ENCODE measurements at places on chromosomes 2 and 18. TPM values are rescaled to one million over a fixed set of nuclear protein-coding genes. Genes with fewer than 3 reads are reported as not detected.

The IL36B gene
- total RNA-seq: not detected

The UPP2 gene
- not detected for total RNA-seq

- H3K36me3 ChIP-seq: no peaks in the 10 kb centered on the region
- no peak overlapping the region for H3K27ac ChIP-seq
- DNase-seq: no peak
- H3K4me1 ChIP-seq: no peaks in the 10 kb centered on the region
- H3K4me3 ChIP-seq: no peak overlapping the region
Measured at GRCh38 chr2:168781191-168781817, 21.1 kb upstream of the NOSTRIN start.

GRCh38 chr18:49487711-49488310, 777 bp upstream of the C18orf32 start:
- DNase-seq: no peak

- H3K36me3 ChIP-seq: peaks cover 5% of the 10 kb centered on the region
- H3K27ac ChIP-seq: no peak overlapping the region
- no peak overlapping the region for H3K4me3 ChIP-seq
- H3K27me3 ChIP-seq: no peaks in the 10 kb centered on the region
- peaks cover 36% of the 10 kb centered on the region for H3K4me1 ChIP-seq
Measured at GRCh38 chr2:241739651-241740050, 5.2 kb downstream of the D2HGDH start.

The CPLX4 gene
- total RNA-seq: not detected

The EPAS1 gene
- total RNA-seq: 15.6 TPM

The CD8B gene
- 296 TPM for total RNA-seq

- H3K27me3 ChIP-seq: peaks cover 40% of the 10 kb centered on the region
- H3K27ac ChIP-seq: no peak overlapping the region
Measured at GRCh38 chr18:48453330-48454066, 44.3 kb upstream of the ZBTB7C start.

GRCh38 chr18:37565977-37566478, 430 bp upstream of the CELF4 start:
- no peak overlapping the region for H3K27ac ChIP-seq
- no peak for DNase-seq
- H3K27me3 ChIP-seq: peaks cover 64% of the 10 kb centered on the region
- peaks cover 8% of the 10 kb centered on the region for H3K4me1 ChIP-seq

The C2orf72 gene
- total RNA-seq: not detected

DNA sequence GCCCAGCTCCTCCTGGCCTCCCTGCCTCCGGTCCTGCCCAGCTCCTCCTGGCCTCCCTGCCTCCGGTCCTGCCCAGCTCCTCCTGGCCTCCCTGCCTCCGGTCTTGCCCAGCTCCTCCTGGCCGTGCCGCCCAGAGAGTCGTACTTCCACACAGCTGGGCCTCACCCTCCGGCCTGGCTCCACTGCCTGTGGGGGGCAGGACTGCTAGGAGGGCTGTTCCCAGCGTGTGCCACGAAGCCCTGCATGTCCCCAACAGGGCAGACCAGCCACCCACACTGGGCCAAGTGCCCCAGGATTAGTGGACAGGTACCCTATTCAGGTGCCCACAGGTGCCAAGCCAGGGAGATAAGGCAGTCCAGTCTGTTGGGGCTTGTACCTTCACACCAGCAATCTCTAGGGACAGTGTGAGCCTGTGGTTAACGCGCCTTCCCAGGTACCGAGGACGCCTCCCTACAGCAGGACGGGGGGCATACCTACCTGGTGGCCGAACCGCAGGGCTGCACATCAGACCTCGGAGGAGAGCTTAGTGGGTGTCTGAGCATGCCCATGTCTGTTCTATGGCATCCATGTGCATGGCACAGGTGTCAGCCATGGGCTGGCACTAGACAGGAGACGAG, 5.3 kb downstream of the GPC1 start:
- H3K4me1 ChIP-seq: peaks cover 2% of the 10 kb centered on the region
- DNase-seq: no peak
- H3K27me3 ChIP-seq: peaks cover 16% of the 10 kb centered on the region
- H3K4me3 ChIP-seq: no peak overlapping the region

DNA sequence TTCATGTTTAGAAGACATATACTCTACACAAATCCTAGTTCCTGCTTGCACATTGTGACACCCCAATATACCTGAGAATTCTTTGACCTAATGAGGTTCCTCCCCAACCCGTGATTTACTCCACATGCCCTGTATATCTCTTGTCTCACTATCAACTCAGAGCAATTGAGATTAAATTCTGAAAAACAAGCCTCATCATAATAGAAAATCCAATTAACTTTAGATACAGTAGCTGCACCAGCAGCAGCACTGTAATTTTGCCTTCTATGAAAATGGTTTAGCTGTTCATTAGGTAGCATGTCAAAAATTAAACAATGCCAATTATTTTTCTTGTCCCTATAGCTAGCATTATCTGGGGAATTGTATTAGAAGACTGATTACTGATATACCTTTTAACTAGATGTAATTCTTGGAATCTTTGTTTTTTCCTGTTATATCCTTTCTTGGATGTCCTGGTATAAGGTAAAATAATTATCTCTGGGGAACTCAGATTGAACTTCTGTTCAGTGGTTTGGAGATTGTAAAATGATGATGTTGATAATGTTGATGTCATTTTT, 218.9 kb upstream of the TANK start:
- H3K27me3 ChIP-seq: no peaks in the 10 kb centered on the region
- no peak overlapping the region for H3K27ac ChIP-seq

GRCh38 chr2:98153481-98153880, 66.5 kb downstream of the VWA3B start:
- no peaks in the 10 kb centered on the region for H3K36me3 ChIP-seq
- H3K27me3 ChIP-seq: peaks cover 9% of the 10 kb centered on the region
- H3K27ac ChIP-seq: no peak overlapping the region
- DNase-seq: no peak

GRCh38 chr2:54850171-54851122, 127.0 kb downstream of the EML6 start:
- H3K27ac ChIP-seq: no peak overlapping the region
- H3K4me1 ChIP-seq: no peaks in the 10 kb centered on the region
- H3K36me3 ChIP-seq: no peaks in the 10 kb centered on the region

GRCh38 chr18:79367989-79368388, 27.7 kb upstream of the NFATC1 start:
- H3K4me1 ChIP-seq: peaks cover 18% of the 10 kb centered on the region
- DNase-seq: no peak
- no peaks in the 10 kb centered on the region for H3K27me3 ChIP-seq
- H3K27ac ChIP-seq: no peak overlapping the region
- no peak overlapping the region for H3K4me3 ChIP-seq
- H3K36me3 ChIP-seq: peaks cover 7% of the 10 kb centered on the region

- peak overlapping the region; percentile 8 for H3K27ac ChIP-seq
- no peaks in the 10 kb centered on the region for H3K27me3 ChIP-seq
- DNase-seq: no peak
- H3K36me3 ChIP-seq: peaks cover 64% of the 10 kb centered on the region
- H3K4me1 ChIP-seq: peaks cover 56% of the 10 kb centered on the region
Measured at GRCh38 chr2:191144217-191144616, 6.6 kb downstream of the STAT4 start.

The ELP2 gene
- 67.6 TPM for total RNA-seq

The FASTKD1 gene
- 48.9 TPM for total RNA-seq

The PDE1A gene
- total RNA-seq: not detected

- peaks cover 5% of the 10 kb centered on the region for H3K4me1 ChIP-seq
- H3K4me3 ChIP-seq: no peak overlapping the region
- no peak for DNase-seq
- no peaks in the 10 kb centered on the region for H3K36me3 ChIP-seq
Measured at GRCh38 chr2:149160701-149161217, 122.3 kb downstream of the LYPD6B start.

DNA sequence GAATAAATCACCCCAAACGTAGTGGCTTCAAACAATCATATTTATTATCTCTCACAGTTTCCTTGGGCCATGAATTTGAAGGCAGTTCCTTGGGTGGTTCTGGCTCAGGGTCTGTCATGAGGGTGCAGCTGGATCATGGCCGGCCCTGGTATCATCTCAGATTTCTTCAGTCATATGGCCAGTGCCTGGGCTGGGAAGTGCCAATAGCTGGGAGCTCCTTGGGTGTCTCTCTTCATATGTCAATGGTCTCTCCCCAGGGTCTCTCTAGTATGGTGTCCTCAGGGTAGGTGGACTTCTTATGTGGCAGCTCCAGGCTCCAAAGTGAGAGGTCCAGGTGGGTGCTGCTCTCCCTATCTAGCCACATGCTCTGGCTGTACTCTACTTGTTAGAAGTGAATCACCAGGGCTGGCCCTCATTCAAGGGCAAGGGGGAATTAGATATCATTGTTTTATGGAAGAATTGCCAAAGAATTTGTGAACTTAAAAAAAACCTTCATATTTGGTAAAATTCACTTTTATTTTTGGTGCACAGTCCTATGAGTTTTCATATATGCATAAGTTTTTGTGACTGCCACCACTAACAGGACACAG, 15.4 kb downstream of the FHOD3 start:
- no peaks in the 10 kb centered on the region for H3K4me1 ChIP-seq
- peak; percentile 5 for DNase-seq
- no peaks in the 10 kb centered on the region for H3K36me3 ChIP-seq
- no peak overlapping the region for H3K4me3 ChIP-seq
- peaks cover 13% of the 10 kb centered on the region for H3K27me3 ChIP-seq
- no peak overlapping the region for H3K27ac ChIP-seq

DNA sequence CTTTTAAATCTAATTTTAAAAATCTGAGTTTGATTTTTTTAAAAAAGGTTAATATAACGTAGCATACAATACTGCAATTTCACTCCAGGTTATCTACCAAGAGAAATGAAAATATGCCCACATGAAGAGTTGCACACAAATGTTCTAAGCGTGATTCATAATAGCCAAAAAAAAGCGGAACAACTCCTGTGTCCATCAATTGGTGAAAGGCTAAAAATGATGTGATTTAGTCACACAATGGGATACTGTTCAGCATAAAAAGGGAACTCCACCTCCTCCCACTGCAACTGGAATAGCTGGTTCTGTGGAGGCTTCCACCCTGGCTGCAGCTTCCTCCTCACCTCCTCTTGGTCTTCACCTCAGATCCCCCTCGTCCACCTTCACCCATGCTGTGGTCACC, 132.8 kb downstream of the PIK3C3 start:
- H3K4me3 ChIP-seq: no peak overlapping the region
- peaks cover 27% of the 10 kb centered on the region for H3K36me3 ChIP-seq
- DNase-seq: no peak
- H3K27ac ChIP-seq: no peak overlapping the region
- peaks cover 19% of the 10 kb centered on the region for H3K4me1 ChIP-seq

DNA sequence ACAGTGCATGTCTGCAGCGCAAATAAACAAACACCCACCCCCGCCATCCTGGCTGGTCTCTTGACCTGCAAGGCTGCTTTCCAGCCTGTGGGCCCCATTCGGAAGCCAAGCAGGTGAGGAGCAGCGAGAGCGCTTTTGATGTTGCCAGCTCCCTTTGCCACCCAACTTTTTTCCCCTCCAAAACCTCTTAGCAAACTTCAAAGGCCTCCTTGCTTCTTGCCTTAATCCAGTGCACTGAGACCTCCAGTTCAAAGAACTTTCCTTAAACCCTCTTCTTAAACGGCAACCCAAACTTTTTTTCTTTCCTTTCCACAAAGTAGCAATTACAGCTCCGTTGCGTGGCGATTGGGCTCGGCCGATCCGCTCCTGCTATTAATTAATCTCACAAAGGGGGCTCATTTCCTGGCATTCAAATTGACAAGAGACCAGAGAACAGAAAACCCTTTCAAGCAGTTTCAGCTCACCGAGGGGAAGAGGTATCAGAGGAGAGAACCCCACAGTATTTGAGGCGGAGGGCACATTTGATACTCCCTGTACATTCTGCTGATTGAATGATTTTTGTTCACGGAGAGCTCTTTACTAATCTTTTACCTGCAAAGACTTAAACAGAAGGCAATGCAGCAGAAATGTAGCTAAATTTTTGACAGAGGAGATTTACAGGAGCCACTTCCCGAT, 531.4 kb downstream of the TMEM182 start:
- peaks cover 2% of the 10 kb centered on the region for H3K27me3 ChIP-seq
- no peak overlapping the region for H3K4me3 ChIP-seq
- no peaks in the 10 kb centered on the region for H3K4me1 ChIP-seq
- DNase-seq: no peak
- H3K27ac ChIP-seq: no peak overlapping the region

- no peak for DNase-seq
- no peak overlapping the region for H3K4me3 ChIP-seq
- peaks cover 2% of the 10 kb centered on the region for H3K4me1 ChIP-seq
- no peaks in the 10 kb centered on the region for H3K36me3 ChIP-seq
Measured at GRCh38 chr2:88172882-88173281, 2.7 kb downstream of the THNSL2 start.

DNA sequence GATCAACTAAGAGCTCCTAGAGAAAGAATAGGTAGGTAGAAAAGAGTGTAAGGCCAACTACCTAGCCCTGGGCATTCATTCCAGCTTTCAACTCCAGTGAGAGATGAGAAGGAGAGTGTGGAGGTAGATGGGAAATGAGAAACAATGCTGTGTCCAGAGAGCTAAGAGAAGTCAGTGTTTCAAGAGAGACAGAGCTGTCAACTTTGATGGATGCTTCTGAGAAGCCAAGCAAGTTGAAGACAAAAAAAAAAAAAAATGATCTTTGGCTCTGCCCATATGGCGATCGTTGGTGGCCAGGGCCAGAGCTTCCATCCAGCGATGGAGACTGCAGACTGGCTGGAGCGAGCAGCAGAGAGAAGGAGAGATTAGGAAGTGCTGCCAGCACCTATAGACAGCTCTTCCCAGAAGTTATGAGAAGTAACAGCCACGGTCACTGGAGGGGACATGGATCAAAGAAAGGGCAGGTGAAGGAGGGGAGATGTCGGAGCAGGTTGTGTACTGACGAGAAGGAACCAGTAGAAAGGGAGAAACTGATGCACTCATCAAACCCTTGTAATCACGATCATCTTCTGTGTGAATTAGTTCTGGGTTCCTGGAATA, 112.4 kb upstream of the PPP1CB start:
- H3K4me3 ChIP-seq: no peak overlapping the region
- no peak for DNase-seq
- H3K27ac ChIP-seq: no peak overlapping the region
- no peaks in the 10 kb centered on the region for H3K27me3 ChIP-seq
- no peaks in the 10 kb centered on the region for H3K36me3 ChIP-seq
- peaks cover 6% of the 10 kb centered on the region for H3K4me1 ChIP-seq

The EGR4 gene
- 0.09 TPM for total RNA-seq

Data from activated CD8-positive, alpha-beta memory T cell treated with anti-CD3 and anti-CD28 coated beads, Interleukin-2, amount 10 ng/mL, durations not matched to agents 7 days and 5 days (primary cell).